ENCODE measurements at places on chromosomes 11 and 22.

DNA sequence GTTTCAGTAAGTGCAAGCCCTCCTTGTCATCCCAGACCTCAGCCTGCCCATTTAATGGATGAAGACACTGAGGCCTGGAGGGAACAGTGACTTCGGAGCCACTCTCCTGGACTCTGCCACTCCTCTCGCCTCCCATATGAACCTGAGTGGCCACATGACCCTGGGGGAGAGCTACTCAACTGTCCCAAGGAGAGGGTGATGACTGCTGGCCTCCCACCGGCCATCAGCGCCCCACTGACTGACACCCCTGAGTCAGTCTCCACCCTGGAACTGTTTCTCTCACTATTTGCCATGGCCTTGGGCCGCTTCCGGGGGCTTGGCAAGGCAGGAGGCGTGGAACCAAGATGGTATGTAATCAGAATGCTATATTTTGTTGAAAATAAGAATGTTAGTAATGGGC lies 17.1 kb downstream of the LRP5 start:
- DNase-seq, result no peak

- no peak for DNase-seq
These were observed 30.5 kb downstream of the LMO2 start for GRCh38 chr11:33861386-33861785.

DNA sequence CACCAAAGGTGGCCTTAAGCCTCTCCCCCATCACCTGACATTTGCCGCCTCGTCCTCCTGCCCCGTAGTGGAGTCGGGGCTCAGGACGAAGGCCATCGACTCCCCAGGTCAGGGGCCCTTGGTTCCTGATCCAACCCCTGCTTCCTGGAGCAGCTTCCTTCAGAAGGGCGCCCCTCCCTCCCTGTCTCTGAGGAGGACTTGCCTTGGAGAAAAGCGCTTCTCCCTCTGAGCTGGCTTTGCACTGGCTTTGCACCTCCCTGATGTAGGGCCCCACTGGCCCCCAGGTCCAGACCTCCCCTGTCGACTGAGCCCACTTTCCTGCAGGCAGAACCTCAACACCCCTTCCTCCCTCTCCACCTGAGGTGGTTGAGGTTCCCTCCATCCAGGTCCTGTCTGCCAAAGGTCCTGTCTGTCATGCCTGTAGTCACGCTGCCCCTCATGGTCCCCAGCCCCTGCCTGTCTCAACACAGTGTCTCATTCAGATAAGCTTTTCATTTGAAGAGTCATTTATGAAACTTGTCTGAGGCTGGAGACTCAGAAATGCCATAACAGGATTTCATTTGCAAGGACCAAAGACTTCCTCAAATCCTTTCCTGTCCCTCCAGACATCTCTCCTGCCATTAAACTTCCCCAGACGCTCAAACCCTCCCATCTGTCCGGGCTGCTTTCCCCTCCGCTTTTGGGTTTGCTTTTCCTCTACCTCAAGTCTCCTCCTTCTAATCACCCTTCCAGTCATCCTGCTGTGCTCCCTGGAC lies 78.4 kb downstream of the MYO7A start:
- DNase-seq, result no peak

GRCh38 chr11:34466802-34467488 lies 28.2 kb downstream of the CAT start:
- no peak for DNase-seq

- no peak for DNase-seq
These were observed 9.7 kb downstream of the TSPAN32 start for GRCh38 chr11:2311353-2312133.

- DNase-seq, result no peak
These were observed 178.3 kb downstream of the SNX19 start for GRCh38 chr11:130737866-130738431.

DNA sequence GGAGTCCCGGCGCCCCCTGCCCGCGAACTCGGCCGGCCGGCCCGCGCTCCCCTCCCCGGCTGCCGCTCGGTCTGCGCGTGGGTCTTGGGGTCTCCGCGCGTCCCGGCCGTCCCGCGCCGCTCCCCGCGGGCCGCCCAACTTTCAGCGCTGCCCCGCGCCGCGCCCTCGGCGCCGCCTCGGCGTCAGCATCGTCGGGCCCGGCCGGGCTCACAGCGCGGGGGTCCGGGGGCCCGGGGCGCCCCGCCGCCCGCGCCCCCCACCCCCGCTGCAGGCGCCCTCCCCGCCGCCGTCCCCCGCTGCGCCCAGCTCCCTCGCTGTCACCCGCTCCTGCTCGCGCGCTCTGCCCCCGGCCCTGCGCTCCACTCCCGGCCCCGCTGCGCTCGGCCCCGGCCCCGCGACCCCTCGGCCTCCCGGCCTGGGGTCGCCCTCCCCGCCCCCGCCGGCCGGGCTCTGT lies at the start of gene KCNJ4:
Gene KCNJ4, minus strand, starts transcription at position 124 of the 454 bp plus-strand sequence. CDS start 27,067 bp downstream, outside the sequence.
- no peak for DNase-seq

DNA sequence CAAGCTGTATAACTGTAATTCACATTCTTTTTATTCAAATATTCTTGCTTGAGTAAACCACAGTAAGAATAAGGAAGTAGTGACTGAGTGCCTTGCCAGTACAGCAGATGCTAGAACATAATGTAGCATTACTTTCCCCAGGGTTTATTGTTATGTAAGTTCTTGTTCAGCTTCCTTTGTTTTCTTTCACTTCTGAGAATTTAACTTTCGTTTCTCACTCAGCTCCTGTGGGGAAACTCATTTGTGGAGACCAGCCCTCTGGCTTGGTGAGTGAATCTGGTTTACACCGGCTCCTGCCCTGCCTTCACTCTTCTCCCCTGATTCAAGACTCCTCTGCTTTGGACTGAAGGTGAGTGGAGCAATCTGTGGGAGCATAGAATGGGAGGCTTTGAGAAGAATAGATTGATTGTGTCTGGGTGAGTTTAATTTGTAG lies at the start of gene TRIM22:
Gene TRIM22, plus strand, starts transcription at position 240 of the 433 bp plus-strand sequence. CDS start 6,443 bp downstream, outside the sequence.
- no peak for DNase-seq
